ENCODE measurements at places on chromosomes 6 and 20. TPM values are rescaled to one million over a fixed set of nuclear protein-coding genes. Genes with fewer than 3 reads are reported as not detected.
A peak's percentile ranks its signal among the peaks of the same experiment; 100 is the strongest.

GRCh38 chr6:113574147-113574546 is 283.0 kb upstream of the MARCKS start:
- DNase-seq, result no peak

DNA sequence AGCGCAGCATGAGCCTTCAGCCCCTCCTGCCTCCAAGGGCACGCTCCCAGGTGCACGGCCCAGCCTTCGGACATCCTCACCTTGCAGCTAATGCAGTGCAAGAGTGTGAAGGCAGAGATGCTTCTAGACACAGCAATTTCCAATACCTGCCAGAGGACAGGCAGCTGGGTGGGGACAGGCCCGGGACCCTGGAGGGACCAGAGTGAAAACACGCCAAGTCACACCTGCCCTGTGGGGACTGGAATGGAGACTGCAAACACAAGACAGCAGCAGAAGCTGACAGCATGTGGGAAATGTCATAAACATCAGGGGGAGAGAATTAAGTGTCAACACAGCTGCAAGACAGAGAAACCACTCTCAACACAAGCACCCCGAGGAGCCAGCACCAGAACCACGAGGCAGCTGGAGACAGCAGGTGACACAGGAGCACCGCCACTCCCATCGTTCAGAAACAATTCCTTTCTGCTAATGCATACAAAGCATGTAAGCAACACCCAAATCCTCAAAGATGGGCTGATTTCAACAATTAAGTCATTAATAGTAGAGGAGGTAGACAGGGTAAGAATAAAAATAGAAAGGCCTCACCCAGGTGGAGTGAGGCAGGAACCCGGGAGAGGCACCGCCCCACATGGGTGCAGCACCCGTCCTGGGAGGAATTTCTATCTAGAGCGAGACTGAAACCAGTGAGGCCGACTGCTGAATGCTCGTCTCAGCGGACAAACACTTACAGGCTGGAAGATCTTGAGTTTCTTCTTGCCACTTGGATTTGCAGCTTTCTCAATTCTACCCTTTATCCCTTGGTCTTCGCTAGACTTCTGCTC is 17.1 kb downstream of the DIDO1 start:
- no peak for DNase-seq

GRCh38 chr6:141744194-141744925 is 388.4 kb upstream of the GJE1 start:
- DNase-seq, result no peak

- DNase-seq, result no peak
Observed at GRCh38 chr20:15318682-15319081, 981.3 kb upstream of the FLRT3 start.

- peak; percentile 32 for DNase-seq
Observed at GRCh38 chr6:89939144-89939543, 44.9 kb downstream of the GJA10 start.

- no peak for DNase-seq
Observed at GRCh38 chr20:40109136-40109535, 579.9 kb downstream of the MAFB start.

DNA sequence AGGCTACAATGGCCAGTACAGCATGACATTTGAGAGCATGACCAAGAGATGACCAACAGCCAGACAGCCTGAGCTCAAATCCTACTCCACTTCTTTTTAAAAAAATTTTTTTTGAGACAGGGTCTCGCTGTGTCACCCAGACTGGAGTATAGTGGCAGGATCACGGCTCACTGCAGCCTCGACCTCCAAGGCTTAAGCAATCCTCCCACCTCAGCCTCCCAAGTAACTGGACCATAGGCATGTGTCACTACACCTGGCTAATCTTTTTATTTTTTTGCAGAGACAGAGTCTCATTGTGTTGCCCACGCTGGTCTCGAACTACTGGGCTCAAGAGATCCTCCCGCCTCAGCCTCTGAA is 42.9 kb downstream of the NOL4L start:
- no peak for DNase-seq

- no peak for DNase-seq
Observed at GRCh38 chr6:80174900-80175572, 68.6 kb downstream of the BCKDHB start.

- DNase-seq, result no peak
Observed at GRCh38 chr6:1820714-1821113, 211.0 kb downstream of the FOXC1 start.

GRCh38 chr6:154766288-154766687 is 33.1 kb downstream of the SCAF8 start:
- no peak for DNase-seq

DNA sequence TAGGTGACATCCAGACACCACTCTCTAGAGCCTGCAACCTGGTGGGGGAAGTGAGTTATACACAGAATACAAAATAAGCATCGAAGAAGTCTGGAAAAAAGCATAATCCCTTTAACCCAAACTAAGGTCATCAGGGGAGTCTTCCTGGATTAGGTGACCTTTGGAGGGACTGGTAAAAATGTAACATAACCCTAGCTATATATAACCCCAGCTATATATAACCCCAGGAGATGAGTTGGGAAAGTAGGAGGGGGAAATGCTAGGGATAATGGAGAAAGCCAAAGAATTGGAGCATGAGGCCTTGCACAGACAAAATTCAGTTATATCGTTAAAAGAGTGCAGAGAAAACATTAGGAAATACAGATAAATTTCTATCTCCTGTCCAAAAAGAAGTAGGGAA is 164.8 kb downstream of the QRSL1 start:
- no peak for DNase-seq

- no peak for DNase-seq
Observed at GRCh38 chr6:38774929-38775707, 60.0 kb downstream of the DNAH8 start.

GRCh38 chr20:17808357-17808756 is 108.6 kb downstream of the BANF2 start:
- DNase-seq, result no peak

DNA sequence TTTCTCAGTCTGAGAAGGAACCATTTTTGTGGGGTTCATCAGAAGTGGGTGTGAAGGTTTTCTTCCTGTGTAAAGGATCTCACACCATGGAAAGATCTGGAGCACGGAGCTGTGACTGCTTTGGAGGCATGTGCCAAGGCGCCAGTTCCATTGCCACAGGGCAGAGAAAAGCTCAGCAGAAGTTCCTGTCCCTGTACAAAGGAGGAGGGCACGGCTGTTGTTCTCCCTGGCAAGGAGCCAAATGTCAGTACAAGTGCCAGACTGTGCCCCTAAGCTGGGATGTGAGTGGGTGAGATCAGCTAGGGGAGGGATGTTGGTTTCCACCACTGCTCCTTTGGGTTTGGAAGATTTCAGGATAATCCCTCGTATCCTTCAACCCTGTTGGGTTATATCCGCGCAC is 117.3 kb downstream of the CRYBG1 start:
- no peak for DNase-seq

DNA sequence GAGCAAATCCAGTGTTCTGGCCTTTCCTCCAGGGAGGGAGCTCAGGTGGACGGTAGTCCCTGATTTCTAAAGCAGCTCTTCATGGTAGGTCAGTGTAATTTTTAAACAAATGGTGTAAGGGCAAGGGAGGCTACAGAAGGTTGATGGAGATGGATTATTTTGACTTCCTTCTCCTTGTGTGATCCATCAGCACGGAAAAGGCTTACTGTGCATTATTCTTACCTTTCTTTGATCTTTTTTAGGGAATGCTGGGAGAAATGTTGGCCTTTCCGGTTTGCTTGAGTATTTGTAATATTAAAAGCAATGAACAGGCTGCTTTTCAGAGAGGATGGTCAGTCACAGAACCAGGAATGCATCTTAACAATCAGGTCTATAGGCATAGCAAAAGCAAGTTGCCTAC is 487.0 kb upstream of the BTBD3 start:
- DNase-seq, result no peak

DNA sequence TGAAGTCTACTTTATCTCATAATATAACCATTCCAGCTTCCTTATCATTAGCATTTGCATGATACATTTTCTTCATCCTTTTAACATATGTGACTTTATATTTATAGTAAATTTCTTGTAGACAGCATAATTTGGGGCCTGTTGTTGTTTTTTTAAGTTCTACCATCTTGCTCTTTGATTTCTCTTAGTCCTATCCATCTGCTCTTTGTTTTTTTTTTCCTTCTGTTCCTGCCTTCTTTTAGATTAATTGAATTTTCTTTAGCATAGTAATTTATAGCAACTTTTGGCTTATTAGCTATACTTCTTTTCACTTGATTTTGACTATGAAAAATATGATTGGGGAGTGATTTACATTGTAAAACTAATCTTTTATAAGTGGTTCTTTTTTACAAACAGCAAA is 19.2 kb upstream of the FABP7 start:
- DNase-seq, result no peak

The TRAM2 gene
- total RNA-seq, result 2.5 TPM

The VAPB gene
- 26.8 TPM for total RNA-seq

The RAB44 gene
- total RNA-seq, result 0.05 TPM

The CPNE5 gene
- 1.7 TPM for total RNA-seq

The EDN1 gene
- total RNA-seq, result 0.15 TPM

The MYT1 gene
- 0.05 TPM for total RNA-seq

The FRMD1 gene
- not detected for total RNA-seq

The ATAT1 gene
- 6.9 TPM for total RNA-seq

Data from activated naive CD4-positive, alpha-beta T cell treated with anti-CD3 and anti-CD28 coated beads for 36 hours (primary cell).